WTC11 (cell line): ENCODE measurements at places on chromosomes 12 and 14.

DNA sequence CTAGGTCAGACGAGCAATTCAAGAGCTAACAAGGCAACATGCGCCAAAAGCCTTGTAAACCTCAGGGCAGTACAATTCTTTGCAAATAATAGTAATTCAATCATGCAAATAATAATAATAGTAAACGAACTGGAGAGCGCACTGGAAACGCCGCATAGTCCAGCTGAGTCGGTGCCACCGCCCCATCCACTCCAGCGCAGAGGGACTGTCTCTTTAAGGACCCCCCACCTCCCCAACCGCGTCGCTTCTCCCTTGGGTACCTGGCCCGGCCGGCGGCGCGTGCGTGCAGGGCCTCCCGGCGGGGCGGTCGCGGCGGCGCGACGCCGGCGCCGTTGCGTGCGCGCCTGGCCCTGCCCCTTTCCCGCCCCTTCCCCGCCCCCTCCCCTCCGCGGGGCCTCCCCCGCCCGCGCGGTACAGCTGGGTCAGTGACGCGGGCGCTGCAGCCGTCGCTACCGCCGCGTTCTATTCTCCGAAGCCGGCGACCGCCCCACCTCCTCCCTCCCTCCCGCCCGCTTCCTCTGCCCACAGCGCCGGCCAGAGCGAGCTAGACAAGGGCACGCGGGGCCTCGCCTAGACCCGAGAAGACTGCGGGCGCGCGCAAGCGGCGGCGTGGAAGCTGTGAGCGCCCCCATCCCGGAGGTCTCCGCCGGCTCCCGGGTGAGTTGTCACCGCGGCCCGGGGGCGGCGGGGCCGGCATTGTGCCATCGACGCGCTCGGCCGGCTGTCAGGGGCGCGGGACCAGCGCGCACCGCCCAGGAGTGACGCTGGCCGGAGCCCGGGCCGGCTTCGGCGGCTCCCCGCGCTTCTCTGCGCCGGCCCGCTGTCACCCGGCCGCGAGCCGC, at the start of gene SUSD6:
Gene SUSD6, plus strand, starts transcription at position 425 of the 842 bp plus-strand sequence. CDS start 46,997 bp downstream, outside the sequence.
- DNase-seq = peak; percentile 81

DNA sequence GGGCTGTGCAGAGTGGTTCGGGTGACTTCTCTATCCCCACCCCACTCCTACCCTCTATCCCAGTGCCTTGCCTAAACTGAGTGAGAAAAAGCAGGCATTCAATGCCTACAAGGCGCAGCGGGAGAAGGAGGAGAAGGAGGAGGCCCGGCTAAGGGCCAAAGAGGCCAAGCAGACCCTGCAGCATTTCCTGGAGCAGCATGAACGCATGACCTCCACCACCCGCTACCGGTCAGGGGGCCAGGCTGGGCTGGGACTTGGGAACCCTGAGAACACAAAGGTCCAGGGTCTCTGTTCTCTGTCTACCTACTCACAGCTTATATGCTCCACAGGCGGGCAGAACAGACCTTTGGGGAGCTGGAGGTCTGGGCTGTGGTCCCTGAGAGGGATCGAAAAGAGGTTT, 11.7 kb downstream of the PRPF40B start:
- DNase-seq = no peak

DNA sequence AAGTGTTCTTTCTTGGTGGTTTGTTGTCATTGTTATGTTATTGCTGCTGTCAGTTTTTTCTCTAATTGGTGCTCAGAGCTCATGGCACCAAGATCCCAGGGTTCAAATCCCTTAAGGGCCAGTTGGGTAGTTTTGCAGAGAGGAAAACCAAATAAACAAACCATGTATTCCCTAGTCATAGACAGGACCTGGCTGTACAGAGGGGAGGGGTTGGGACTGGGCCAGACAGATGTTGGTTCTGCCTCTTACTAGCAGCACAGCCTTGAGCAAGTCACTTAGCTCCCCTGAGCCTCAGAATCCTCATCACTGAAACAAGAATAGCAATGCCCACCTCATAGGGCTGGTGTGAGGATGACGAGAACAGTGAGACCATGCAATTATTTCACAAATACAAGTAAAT, 53.4 kb downstream of the LTBP2 start:
- DNase-seq = no peak

DNA sequence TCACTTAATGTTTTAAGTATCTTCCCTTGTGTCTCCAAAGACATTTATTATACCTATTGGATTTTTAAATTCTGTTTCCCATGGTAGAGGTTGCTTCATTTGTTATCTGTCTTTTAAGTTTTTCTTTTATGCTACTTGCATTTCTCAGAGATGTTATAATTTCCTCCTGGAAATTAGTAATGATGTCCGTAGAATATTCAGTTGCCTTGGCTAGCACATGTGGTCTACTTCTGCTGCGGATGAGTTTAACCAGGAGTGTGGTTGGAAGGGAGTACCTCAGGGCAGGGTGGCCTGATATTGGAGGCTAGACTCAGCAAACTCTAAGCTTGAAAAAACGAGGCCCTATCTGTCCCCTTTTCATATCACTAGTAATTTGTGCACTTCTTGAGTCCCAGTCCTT, 8.8 kb upstream of the EVL start:
- no peak for DNase-seq
